Mammary epithelial cell (primary cell): ENCODE measurements at places on chromosomes 5 and 9. TPM values are rescaled to one million over a fixed set of nuclear protein-coding genes. Genes with fewer than 3 reads are reported as not detected.

GRCh38 chr9:128899566-128900322, 17.8 kb downstream of the LRRC8A start:
- peak; percentile 91 for DNase-seq

The SLC6A19 gene
- not detected for total RNA-seq

The PALM2AKAP2 gene
- total RNA-seq: 49.0 TPM

The C5orf58 gene
- total RNA-seq: not detected in 2 replicates

DNA sequence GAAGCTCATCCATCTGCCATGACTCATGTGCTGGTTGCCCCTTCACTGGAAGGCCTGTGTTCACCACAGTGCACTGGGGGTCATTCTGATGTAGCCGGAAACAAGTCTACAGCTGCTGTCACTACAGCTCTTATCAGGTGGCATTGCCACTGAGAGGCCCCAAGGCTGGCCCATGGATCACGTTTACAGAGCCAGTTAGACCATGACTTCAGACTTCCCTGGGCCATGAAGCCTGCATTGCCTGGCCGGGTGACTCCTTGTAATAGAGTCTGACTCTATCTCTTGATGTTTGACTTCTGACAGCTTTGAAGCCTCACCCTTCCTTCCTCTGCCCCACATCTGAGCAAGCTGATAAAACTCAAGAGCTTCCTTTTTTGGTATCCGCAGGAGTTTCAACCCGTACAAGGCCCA, 473.5 kb upstream of the DAP start:
- DNase-seq: no peak

The PLPPR1 gene
- not detected in 2 replicates for total RNA-seq

DNA sequence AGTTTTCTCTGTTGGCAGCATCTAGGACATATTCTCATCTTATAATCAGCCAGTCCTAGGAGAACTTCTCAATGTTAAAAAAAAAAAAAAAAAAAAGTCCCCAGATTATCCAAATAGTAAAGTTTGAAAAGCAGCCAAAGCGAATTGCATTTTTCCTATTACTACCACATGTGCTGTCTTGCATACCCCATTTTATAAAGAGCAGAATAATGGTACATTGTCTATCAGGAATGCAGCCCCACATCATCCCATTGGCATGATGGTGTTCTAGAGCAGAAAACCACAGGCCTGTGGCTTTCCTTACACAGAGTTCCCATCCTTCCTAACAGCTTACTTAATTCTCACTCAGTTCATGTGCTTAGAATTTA, 381.6 kb downstream of the TMEM38B start:
- peak; percentile 96 for DNase-seq

The SNCB gene
- total RNA-seq: not detected

GRCh38 chr9:108844856-108845255, 10.9 kb downstream of the ACTL7B start:
- peak; percentile 35 for DNase-seq

The EDIL3 gene
- total RNA-seq: 0.33 and 0.37 TPM in 2 replicates

- DNase-seq: no peak
Observed at GRCh38 chr5:118968925-118969375, 19.4 kb downstream of the DTWD2 start.

The LCN2 gene
- 6.5 TPM for total RNA-seq

- DNase-seq: no peak
Observed at GRCh38 chr5:64315778-64316177, 150.1 kb downstream of the RNF180 start.

DNA sequence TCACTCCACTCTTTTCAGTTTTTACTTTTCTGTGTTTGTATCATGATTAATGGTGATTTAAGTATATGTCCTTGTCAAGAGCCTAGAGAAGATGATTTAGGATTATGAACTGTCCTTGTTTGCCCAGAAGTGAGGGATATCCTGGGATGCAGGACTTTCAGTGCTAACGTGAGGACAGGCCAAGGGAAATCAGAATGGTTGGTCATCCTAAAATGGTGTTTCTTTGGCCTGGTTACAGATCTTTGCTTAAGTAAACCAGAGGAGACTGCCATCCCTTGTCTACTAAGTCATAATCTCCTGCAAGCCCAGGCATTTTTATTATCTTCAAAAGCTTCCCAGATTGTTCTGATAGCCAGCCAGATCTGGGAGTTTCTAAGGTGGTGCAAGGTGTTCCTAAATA, 22.3 kb upstream of the DPYSL3 start:
- DNase-seq: peak; percentile 37

DNA sequence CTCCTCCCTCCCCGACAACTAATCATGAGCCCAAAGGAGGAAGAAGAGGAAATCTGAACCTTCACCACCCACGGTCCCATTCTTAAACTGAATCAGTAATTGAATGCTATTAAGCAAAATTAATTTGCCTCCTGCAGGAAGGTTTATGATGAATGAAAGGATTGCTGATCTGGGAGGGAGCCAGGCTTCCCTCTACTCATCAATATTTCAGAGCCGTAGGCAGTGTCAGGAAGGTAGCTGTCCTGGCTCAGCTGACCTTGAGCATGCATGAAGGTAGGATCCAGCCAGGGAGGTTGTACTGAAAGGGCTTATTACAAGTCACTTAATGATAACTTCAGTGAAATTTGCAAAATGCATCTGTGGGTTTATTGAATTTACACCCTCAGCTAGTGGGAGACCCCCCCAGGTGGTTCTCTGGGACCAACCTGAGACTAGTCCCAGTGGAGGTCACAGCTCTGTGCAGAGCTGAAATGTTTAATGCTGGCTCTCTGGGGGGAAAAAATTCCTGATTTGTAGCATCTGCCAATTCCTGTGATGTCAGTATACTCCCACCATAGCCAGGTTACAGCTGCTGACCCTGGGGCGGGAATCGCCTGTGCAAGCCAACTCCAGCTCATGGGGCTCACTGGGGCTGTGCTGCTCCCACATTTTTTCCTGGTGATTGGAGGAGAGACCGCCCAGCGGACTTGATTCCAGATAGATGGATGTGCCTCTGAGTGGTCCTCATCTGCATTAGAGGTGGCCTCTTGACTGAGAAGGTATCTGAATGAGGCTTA, 47.9 kb upstream of the NCS1 start:
- DNase-seq: no peak

DNA sequence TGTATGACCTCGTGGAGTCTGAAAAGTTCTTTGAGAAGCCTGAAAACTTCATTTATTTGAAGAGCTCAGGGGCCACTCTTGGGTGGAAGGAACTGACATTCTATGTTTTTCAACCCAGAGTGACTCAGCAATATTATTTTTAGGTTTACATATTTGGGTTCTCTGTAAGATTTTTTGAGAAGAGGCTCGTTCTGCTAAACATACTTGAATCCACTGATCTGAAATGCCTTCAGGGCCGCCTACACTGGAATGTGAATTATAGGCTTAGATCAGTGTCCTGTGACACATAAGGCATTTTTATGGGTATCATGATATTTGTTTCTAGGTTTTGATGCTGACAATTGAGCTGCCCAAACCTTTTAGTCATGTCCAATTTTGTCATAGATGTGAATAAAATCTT, 86.2 kb downstream of the PSAT1 start:
- DNase-seq: no peak

The MELK gene
- total RNA-seq: 22.0 and 40.8 TPM in 2 replicates

The FAM153A gene
- not detected in 2 replicates for total RNA-seq

The ANKRD20A1 gene
- 0.82 TPM in 1 of 2 replicates, not detected in the other for total RNA-seq

The TAS2R1 gene
- not detected in 2 replicates for total RNA-seq

GRCh38 chr5:141611289-141611688, 7.5 kb downstream of the DIAPH1 start:
- no peak for DNase-seq

The AHRR gene
- 2.9 and 3.1 TPM in 2 replicates for total RNA-seq
